EL (cell line): ENCODE measurements at places on chromosomes 2 and 18.

GRCh38 chr18:78239090-78239457 is 740.5 kb upstream of the SALL3 start:
- DNase-seq = no peak

DNA sequence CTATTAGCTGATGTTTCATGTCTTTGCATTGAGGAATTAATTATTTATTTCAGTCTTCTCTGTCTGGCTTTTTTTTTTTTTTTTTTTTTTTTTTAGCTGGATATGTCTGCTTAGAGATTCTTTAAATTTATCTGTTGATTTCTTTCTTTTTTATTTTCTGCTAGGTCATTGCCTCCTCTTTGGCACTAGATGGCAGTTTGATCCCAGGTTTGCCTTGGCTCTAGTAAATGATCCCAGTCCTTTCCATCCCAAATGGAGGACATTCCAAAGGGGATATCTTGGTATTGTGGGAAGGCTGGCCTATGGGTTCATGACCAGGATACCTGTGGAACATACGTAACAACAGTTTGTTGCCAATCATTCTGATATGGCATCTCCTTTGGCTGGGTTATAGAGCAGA is 339.5 kb upstream of the GCFC2 start:
- no peak for DNase-seq

DNA sequence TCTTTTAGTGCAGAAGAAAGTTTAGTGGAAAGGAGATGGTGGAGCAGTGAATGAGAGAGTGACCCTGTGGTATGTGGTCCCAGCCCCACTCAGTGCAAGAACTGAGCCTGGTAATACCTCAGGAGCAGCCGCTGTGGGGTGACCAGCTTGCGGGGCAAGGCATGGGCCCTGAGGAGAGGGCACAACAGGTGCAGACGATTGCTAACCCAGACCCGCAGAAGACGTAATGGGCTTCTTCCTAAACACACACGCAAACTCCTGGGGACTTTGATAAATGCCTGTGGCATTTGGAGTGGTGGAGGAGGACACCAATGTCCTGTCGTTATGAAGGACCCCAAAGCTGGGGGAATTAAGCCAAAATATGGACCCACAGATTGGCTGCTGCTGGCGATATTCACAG is 78.7 kb downstream of the GFPT1 start:
- DNase-seq = no peak

DNA sequence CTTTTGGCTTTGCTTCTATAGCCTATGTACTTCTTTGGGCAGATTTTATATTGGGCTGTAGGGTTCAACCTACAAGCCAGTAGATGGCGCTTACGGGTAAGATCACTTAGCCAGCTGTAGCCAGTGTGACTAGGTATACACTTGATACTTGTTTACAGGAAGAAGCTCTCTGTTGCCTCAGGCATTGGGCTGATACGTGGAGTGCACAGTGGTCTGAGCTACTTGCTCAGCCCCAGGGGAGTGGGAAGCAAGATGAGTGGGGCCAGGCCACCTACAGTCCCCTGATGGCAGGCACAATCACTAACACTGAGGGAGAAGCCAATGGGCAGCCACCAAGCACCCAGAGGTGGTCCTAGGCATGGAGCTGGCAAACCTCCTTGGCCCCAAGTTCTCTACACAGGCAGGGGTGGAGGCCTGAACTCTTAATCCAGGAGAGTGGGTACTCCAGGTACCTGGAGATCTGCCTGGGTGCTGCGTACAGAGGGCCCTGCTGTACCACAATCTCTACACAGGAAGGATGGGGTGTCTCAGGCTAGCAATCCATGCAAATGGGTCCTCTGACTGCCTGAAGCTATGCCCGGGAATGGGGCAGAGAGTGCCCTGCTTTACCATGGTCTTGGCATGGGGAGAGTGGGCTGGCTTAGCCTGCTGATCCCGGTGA is 122.2 kb downstream of the NCOA1 start:
- peak; percentile 73 for DNase-seq

GRCh38 chr2:148903294-148903693 is 28.3 kb downstream of the KIF5C start:
- DNase-seq = no peak

GRCh38 chr2:39623917-39624316 is 41.8 kb upstream of the TMEM178A start:
- DNase-seq = no peak

DNA sequence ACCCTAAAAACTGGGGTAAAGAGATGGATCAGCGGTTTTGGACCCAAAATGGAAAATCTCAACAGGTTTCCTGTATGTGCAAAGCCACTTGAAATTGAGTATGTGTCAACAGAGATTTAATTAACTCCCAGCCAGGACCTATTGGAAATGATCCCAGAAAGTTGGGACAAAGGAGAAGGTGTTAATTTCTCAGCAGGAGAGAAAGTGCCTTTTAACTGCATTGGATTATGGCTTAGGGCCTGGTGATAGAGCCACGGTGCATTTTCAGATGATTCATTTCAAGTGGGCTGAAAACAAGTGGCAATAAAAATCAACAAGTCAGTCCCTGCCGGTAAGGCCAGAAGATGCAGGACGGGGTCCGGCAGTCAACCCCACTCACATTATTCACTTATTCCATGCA is 80.2 kb upstream of the BCL11A start:
- no peak for DNase-seq

- no peak for DNase-seq
Observed at GRCh38 chr2:167133614-167134013, 245.3 kb downstream of the XIRP2 start.

GRCh38 chr18:22193466-22193865 is 24.1 kb downstream of the GATA6 start:
- no peak for DNase-seq

DNA sequence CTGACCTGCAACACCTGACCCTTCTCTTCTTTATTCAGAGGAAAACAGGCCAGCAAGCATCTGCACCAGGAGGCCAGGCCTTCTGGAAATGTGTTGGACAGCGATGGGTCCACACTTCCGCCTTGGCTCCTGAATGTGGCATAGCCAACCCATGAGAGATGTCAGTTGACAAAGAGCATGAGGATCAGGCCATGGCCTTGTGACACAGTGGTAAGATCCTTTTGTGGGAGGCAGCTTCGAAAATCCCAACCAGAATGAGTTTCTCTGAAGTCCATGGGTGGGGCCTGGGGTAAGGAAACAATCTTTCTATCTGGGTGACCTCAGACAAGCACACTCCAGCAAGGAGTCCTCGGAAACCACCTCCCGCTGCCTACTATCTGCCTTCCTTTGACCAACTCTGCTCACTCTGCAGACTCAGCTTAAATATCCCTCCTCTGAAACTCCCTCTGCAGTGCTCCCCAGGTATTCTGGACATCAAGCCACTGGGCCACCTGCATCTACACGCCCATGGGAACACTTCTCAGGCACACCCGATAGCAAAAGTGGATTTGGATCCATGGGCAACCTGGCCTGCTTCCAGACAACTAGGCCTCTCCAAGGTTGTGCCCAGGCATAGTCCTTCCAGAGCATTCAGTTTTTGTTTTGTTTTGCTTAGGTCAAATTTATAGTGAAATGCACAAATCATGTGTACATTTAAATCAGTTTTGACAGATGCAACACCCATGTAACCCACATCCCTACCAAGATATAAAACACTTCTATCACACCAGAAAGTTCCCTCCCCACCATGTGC is 3.6 kb upstream of the SH2D6 start:
- no peak for DNase-seq

GRCh38 chr2:42050010-42050702 is 2.3 kb downstream of the PKDCC start:
- DNase-seq = no peak

- no peak for DNase-seq
Observed at GRCh38 chr2:145596416-145596815, 1076.5 kb upstream of the ZEB2 start.

- DNase-seq = no peak
Observed at GRCh38 chr2:239870276-239870675, 154.9 kb downstream of the NDUFA10 start.

DNA sequence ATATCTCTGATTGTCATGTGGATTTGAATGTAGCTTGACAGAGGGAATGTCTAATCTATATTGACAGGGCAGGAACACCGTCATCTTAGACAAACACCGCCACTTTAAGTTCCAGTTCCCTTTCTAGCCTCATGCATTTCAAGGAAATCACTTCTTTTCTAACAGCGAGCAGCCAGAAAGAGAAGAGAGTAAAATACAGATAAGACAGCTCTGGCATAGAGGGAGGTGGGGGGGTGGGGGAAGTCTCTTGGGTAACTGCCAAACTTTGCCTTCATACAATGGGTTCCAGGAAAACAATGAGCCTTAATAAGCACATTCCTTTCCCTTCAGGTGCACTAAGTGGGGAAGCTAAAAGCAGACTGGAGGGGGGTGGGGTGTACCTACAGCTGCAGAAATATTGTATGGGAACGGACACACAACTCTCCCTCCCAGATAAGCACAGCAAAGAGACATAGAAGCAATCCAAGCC is 37.2 kb downstream of the CASP10 start:
- DNase-seq = no peak

DNA sequence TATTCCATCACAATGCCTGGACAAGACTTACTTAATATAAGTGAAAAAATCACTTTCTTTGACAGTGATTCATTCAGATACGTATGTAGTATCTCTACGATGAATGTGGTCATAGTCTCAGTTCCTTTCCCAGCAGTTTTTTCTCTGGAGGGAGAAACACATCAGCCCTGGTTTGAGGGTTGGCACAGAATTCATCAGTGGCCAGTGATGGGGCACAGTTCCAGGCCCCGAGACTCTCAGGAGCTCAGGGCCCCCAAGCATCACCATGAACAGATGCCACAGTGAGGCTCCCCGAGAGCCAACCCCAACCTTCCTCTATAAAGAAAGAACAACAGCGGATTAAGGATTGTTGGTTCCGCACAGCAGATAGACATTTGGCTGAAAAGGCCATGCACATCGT is 12.5 kb downstream of the PRKAG3 start:
- no peak for DNase-seq

DNA sequence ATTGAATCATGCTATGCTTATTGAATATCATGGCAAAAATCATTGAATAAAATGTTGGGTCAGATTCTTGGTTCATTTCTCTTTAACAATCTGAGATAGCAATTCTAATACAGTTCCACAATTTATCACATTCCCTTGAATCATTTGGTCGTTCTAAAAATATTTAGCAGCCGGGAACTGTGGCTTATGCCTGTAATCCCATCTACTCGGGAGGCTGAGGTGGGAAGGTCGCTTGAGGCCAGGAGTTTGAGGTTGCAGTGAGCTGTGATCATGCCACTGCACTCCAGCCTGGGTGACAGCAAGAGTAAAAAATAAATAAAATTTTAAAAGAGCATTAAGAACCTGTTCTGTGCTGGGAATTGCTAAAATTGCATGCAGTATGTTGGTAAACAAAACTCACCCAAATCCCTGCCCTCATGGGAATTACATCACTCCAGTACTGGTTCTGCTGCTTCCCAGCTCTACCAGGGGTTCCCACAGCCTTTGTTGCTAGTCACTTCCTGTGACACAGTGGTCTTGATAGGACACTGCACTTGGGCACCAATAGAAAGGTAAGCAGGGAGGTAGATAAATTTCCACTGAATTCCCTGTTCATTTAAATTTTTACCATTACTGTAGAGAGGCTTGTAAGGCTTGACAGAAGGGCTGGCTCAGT is 200.4 kb downstream of the CTNNA2 start:
- DNase-seq = peak; percentile 23

DNA sequence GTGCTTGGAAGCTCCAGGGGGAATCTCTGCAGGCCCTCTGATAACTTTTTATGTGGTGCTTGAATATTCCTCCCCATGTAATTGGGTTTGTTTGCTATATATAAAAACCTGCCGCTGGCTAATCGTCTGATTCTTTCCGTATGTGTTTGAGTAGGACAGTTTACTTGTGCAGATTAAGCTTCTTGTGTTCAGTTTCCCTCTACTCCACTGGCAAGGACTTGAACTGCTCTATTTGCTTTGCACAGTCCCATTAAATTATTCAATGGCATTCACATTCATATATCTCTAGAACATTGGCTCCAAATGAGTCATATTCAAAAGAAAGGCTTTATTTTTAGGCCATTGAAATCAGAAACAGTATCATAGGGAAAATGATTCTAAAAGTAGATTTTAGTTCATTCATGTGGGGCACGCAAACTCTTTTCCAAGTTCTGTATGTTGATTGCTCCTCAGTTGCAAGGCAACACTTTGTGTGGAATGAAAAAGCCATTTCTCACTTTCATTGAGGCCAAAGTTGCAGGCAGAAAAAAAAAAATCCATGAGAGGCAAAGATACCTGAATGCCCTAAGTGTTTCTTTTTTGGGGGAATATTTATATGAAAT is 1682.3 kb upstream of the PIK3C3 start:
- no peak for DNase-seq

- no peak for DNase-seq
Observed at GRCh38 chr18:22459491-22459890, 41.8 kb upstream of the CTAGE1 start.

- DNase-seq = no peak
Observed at GRCh38 chr2:230877116-230877758, 12.5 kb downstream of the ITM2C start.

DNA sequence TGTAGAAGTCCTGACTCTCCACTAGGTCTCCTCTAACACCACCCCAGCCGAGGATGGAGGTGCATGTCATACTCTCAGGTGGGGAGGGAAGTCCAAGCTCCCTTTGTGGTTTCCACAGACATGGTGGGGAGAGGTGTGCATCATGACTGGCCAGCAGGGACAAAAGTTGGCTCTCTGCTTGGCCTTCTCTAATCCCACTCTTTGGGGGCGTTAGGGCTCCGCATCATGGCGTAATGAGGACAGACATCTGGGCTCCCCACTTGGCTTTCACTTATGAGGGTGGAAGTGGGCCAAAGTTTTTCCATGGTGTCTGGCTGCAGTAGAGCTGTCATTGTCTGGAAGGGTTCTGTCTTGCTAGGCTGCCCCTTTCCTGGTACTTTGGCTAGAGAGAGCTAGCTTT is 80.7 kb upstream of the DAPL1 start:
- DNase-seq = no peak

- DNase-seq = no peak
Observed at GRCh38 chr2:88471083-88471942, 18.8 kb upstream of the FOXI3 start.

DNA sequence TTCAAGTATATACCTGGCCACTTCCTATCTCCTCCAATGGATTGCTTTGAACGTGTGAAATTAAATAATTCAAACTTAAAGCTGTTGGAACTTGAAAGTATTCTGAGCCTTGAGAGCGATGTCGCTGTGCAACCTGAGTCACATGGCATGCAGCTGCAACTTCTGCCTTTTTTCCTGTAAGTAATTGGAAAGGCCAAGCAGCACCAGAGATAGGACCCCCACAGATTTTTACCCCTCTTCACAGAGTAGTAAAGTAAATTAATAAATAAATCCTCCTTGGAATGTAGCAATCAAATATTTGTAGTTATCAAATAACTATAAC is 3.2 kb upstream of the RNF149 start:
- DNase-seq = no peak

- DNase-seq = no peak
Observed at GRCh38 chr2:121736140-121736461, 574 bp downstream of the NIFK start.

- DNase-seq = no peak
Observed at GRCh38 chr2:201735486-201735885, 37.0 kb upstream of the MPP4 start.

- no peak for DNase-seq
Observed at GRCh38 chr2:159484532-159484931, 131.8 kb downstream of the BAZ2B start.

- DNase-seq = no peak
Observed at GRCh38 chr2:11213975-11214374, 58.7 kb downstream of the SLC66A3 start.
